ENCODE measurements at places on chromosomes 4 and X.
A peak's percentile ranks its signal among the peaks of the same experiment; 100 is the strongest.

- H3K36me3 ChIP-seq: no peaks in the 10 kb centered on the region
- H3K4me3 ChIP-seq: peak overlapping the region; percentile 61
- DNase-seq: peak; percentile 87
Observed at GRCh38 chrX:123764967-123765871, 32.4 kb upstream of the THOC2 start.

- peaks cover 12% of the 10 kb centered on the region for H3K36me3 ChIP-seq
- H3K27ac ChIP-seq: peak overlapping the region; percentile 71
- no peak overlapping the region for H3K4me3 ChIP-seq
- H3K27me3 ChIP-seq: no peaks in the 10 kb centered on the region
Observed at GRCh38 chr4:2243681-2244380, 1.9 kb upstream of the HAUS3 start.

- H3K27ac ChIP-seq: no peak overlapping the region
- no peaks in the 10 kb centered on the region for H3K4me1 ChIP-seq
- no peaks in the 10 kb centered on the region for H3K27me3 ChIP-seq
Observed at GRCh38 chr4:130336585-130337217, 1240.7 kb downstream of the C4orf33 start.

GRCh38 chrX:130114141-130114588, 3.9 kb upstream of the ELF4 start:
- peaks cover under 1% of the 10 kb centered on the region for H3K4me1 ChIP-seq
- H3K4me3 ChIP-seq: no peak overlapping the region
- no peaks in the 10 kb centered on the region for H3K36me3 ChIP-seq
- H3K27me3 ChIP-seq: no peaks in the 10 kb centered on the region
- no peak overlapping the region for H3K27ac ChIP-seq

DNA sequence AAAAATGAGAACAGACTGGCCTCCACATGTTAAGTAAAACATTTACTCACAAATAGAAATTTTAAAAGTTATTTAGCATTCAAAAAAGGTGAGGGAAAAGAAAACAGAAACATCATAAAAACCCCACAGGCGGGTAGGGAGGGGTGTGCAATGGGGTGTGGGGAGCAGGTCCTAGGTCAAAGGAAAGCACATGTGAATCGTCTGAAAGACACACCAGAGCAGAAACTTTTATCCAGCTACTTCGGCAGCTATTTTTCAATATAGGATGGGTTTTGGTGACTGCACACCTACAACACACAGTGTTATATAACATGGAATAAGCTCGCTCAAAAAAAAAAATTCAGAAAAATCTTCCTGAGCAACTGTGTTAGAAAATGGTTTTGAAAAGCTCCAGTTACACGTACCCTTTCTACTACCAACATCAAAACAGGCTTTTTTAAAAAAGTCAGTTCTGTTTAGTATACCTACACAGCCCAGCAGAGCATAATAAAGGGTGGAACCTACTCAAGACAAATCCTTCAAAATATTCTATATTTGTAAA, 1.6 kb downstream of the OTUD4 start:
- no peak for DNase-seq
- peak overlapping the region; percentile 99 for H3K27ac ChIP-seq
- H3K4me1 ChIP-seq: peaks cover 62% of the 10 kb centered on the region
- H3K27me3 ChIP-seq: no peaks in the 10 kb centered on the region
- H3K4me3 ChIP-seq: peak overlapping the region; percentile 90

DNA sequence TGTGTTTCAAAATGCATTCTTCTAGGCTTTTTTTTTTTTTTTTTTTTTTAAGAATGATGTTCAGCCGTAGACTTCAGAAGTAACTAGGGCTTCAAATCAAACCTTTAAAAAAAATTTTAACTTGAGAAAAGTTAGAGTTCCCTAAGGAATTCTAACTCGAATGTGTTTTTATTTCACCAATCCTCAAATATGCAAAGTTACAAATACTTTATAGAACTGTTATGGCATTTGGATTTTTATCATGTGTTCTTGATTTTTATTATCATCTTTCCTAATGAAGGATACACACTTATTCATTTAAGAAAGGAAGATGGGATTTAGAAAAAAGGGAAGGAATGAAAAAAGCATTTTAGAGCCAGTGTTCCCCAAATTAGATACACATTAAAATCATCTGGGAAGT, 200.6 kb upstream of the LDB2 start:
- H3K4me3 ChIP-seq: no peak overlapping the region
- H3K4me1 ChIP-seq: peaks cover 13% of the 10 kb centered on the region
- no peak overlapping the region for H3K27ac ChIP-seq
- DNase-seq: no peak

GRCh38 chr4:33931026-33931425, 2313.3 kb downstream of the ARAP2 start:
- no peak overlapping the region for H3K27ac ChIP-seq
- no peak for DNase-seq
- no peaks in the 10 kb centered on the region for H3K27me3 ChIP-seq
- no peaks in the 10 kb centered on the region for H3K36me3 ChIP-seq
- H3K4me3 ChIP-seq: no peak overlapping the region

DNA sequence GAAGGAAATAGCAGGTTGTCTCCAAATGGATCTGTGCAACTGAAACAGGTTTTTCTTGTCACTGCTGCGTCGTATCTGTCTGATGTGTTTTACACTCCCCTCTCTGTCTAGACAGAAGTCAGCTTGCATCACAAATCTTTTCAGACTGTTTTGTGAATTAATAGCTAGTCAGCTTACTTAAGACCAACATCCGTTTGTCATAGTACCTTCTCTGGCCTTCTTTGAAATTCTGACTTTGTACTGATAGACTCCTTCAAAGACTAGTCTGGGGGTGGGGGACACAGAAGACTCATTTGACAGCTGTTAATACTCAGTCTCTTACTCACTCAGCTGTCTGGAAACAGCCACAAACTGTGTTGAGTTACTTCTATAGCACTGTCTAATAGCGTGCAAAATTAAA, 197.8 kb downstream of the PALLD start:
- H3K27ac ChIP-seq: peak overlapping the region; percentile 46
- H3K4me1 ChIP-seq: peaks cover 14% of the 10 kb centered on the region
- H3K27me3 ChIP-seq: no peaks in the 10 kb centered on the region
- no peak overlapping the region for H3K4me3 ChIP-seq

- H3K4me3 ChIP-seq: peak overlapping the region; percentile 92
- DNase-seq: no peak
- peaks cover 47% of the 10 kb centered on the region for H3K4me1 ChIP-seq
- peak overlapping the region; percentile 99 for H3K27ac ChIP-seq
- H3K36me3 ChIP-seq: peaks cover 13% of the 10 kb centered on the region
- no peaks in the 10 kb centered on the region for H3K27me3 ChIP-seq
Observed at GRCh38 chr4:86934147-86934770, 552 bp upstream of the AFF1 start.
